Stimulated activated CD4-positive, alpha-beta T cell treated with anti-CD3 and anti-CD28 coated beads, TNF-alpha, amount 100 ng/mL, for 1 hour (primary cell): ENCODE measurements at places on chromosomes 13 and 19.

- no peak for DNase-seq
These were observed 788.2 kb downstream of the SLITRK5 start for GRCh38 chr13:88459331-88459730.

DNA sequence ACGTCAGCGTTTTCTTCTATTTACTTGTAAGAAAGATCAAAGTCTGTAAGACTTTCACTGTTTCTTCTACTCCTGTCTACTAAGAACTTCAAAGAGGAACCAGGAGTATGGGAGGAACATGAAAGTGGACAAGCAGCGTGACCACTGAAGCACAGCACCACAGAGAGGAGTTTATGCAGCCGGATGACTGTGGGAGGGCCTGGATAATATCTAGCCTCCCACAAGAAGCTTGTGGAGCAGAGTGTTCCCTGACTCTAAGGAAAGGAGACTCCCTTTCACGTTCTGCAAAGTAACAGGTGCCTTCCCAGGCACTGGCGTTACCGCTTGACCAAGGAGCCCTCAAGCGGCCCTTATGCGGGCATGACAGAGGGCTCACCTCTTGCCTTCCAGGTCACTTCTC is 83.6 kb upstream of the PDCD5 start:
- DNase-seq: no peak

DNA sequence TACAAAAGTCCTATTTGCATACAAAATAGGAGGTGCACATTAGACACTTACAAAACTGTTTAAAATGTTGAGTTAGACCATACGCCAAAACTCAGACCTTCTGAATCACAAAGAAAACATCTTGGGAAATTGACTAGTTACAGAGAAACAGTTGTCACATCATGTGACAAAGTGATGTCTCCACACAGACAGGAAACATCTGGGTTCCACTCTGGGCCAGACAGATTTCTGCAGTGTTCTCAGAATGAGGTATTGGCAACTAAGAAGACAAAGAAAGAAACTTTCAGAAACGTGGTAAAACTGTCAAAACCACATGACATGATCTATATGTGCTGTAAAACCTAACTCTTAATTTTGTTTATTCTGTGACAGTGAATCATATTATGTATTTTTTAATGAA is 6.7 kb downstream of the ZNF793 start:
- no peak for DNase-seq

GRCh38 chr19:15666883-15667282 is 6.0 kb upstream of the CYP4F12 start:
- no peak for DNase-seq

- DNase-seq: no peak
These were observed 80.7 kb upstream of the STK24 start for GRCh38 chr13:98657506-98658085.

- DNase-seq: no peak
These were observed 22.0 kb upstream of the UBAC2 start for GRCh38 chr13:99178636-99179035.

DNA sequence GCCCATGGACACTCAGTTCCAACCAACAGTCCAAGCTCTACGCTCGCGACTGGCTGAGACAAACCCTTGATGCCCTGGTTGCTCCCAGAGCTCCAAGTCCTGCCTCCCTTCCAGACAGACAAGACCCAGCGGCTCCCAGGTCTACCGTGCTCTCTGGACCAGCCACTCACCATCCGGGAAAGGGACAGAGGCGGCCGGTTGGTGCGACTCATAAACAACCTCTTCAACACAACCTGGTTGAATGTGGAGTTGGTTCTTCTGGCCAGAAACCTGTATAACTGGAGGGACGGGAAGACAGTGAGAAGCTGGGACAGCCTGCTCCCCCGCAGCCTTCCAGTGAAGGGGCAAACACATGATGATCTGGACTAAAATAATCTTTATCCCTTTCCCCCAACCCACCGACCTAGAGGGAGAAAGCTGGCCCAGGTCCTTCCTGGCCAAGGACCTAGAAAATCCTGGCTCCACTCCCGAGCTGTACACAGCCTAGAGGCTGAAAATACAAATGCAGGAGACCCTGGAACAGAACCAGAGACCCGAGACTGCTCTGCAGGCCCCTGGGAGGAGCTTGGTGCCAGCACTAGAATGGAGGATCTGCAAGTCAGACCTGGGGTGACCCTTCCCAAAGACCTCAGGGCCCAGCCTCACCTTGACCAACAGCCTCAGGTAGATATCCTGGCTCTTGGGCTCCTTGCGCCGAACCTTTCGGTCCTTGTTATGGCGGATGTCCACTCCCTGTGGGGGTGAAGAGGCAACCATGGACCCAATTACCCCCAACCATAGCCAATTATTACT is 1.6 kb downstream of the RPL18 start:
- DNase-seq: no peak

DNA sequence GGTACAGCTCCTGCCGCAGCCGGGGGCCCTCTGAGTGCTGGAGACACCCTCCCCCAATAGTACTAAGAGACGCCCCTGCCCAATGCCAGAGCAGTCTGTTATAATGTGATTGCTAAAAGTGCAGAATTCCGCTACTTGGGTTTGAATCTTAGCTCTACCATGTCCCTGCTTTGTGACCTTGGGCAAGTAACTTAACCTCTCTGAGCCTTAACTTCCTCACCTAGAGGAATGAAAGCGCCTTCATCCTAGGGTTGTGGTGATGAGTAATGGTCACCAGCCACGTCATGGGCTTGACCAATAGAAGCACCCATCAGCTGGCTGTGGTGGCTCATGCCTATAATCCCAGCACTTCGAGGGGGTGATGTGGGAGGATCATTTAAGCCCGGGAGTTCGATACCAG is 6.5 kb downstream of the PLEKHG2 start:
- DNase-seq: no peak

- no peak for DNase-seq
These were observed 5.0 kb downstream of the CEP89 start for GRCh38 chr19:32966750-32967149.

GRCh38 chr13:42355092-42355485 is 83.1 kb downstream of the AKAP11 start:
- no peak for DNase-seq

GRCh38 chr13:28423010-28423409 is 71.9 kb downstream of the FLT1 start:
- no peak for DNase-seq

DNA sequence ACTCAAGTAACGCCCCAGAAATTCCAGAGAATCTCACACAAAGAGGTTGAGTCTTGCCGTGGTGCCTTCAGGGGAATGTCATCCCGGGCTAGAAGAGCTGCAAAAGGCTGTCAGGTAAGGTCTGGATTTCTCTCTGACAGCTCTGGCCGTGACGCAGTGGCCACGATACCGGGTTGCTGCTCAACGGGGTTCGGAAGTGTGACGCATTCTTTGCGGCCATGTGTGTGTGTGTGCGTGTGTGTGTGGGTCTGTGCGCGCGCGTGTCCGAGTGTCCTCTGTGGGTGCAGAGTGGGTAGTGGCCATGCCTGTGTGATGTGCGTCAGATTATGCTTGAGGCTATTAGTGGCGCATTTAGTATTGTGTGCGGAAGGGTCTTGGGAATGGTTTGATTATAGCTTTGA is 306 bp downstream of the ZNF540 start:
- peak; percentile 3 for DNase-seq

DNA sequence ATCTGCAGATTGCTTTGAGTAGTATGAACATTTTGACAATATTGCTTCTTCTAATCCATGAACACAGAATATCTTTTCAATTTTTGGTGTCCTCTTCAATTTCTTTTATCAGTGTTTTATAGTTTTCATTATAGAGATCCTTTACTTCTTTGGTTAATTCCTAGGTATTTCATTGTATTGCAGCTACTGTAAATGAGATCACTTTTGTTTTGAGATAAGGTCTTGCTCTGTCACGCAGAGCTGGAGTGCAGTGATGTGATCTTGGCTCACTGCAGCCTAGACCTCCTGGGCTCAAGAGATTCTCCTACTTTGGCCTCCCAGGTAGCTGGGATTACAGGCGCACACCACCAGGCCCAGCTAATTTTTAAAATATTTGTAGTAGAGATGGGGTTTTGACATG is 9.8 kb downstream of the CYP2A7 start:
- no peak for DNase-seq

GRCh38 chr19:49390131-49390928 is 2.3 kb downstream of the KASH5 start:
- DNase-seq: no peak

DNA sequence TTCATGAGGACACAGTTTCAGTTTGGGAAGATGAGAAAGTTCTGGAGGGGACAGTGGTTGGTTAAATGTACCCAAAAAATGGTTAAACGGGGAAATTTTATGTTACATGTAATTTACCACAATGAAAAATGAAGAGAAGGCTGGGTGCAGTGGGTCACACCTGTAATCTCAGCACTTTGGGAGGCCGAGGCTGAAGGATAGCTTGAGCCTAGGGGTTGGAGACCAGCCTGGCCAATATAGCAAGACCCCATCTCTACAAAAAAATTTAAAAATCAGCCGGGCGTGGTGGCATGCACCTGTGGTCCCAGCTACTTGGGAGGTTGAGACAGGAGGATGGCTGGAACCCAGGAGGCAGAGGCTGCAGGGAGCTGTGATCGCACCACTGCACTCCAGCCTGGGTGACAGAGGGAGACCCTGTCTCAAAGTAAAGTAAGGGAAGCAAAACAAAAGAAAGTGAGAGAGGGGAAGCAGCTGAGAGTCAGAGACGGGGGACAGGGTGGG is 17.2 kb downstream of the GNG7 start:
- no peak for DNase-seq

GRCh38 chr13:28609926-28610325 is 49.0 kb upstream of the POMP start:
- DNase-seq: no peak

GRCh38 chr13:25778365-25778764 is 273.5 kb downstream of the SHISA2 start:
- no peak for DNase-seq

- DNase-seq: no peak
These were observed 9.9 kb upstream of the SERPINE3 start for GRCh38 chr13:51329606-51330005.

GRCh38 chr13:89899302-89900103 is 1448.0 kb upstream of the MIR17HG start:
- DNase-seq: no peak

GRCh38 chr19:17327068-17327653 is 7.5 kb downstream of the ANO8 start:
- no peak for DNase-seq

- no peak for DNase-seq
These were observed 1.8 kb downstream of the CDX2 start for GRCh38 chr13:27967203-27967735.

DNA sequence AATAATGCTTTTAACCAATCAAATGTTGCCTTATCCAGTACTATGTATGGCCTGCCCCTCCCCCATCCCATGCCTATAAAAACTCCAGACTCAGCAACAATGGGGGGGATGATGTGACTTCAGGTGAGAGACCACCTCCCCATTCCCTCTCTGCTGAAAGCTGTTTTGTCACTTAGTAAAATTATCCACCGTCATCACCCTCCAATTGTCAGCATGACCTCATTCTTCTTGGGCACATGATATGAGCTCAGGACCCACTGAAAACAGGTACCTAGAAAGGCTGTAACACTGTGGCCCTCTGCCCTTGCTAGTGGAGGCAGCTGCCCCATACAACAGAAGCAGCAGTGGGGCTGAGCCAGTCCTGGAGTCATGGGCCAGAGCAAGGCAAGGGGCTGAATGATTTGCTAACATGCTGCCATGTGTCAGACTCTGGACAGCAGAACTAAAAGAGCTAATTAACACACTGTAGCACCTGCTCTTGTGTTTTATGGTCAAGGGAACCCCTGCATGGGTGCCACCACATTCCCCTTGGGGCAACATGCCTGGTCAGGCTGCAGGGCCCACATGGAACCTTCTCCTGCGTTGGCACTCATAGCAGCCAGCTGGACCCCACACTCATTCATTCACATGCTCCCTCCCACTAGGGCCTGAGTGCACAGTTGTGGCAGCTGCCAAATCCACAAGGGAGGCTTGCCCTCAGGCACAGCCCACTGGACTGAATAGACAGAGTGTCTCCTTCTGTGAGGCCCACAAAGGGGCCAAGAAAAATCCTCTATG is 722.2 kb upstream of the PCDH20 start:
- no peak for DNase-seq

- DNase-seq: no peak
These were observed 7.6 kb upstream of the HMG20B start for GRCh38 chr19:3565139-3565538.

GRCh38 chr19:33085570-33086128 is 4.7 kb downstream of the GPATCH1 start:
- DNase-seq: no peak

- no peak for DNase-seq
These were observed 156.3 kb downstream of the NDFIP2 start for GRCh38 chr13:79637133-79637763.

DNA sequence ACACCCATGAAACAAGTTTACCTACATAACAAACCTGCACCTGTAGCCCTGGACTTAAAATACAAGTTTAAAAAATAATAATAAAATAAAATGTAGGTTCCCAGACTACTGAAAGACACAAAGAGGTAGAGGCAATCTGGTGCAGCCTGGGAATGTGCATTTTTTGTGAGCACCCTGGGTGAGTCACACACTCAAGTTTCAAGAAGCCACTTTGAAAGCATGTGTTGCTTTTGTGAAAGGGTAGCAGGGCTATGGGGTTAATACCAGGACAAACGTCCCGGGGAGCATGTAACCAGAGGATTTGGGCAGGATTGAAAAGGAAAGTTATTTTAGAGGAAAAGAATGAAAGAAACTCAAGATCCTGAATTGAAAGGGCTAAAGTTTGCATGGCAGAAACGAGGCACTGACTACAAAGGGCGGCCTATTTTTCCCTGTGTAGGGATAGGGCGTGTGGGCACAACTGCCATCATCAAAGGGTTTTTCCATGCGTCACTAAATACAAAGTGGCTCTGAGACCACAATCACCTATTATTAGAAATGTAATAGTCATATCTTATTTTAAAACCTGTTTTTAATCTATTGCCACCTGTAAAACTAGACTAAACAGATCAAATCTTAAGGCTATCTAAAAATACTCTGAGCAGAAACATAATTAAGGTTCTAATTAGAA is 314.9 kb downstream of the COG6 start:
- DNase-seq: no peak

DNA sequence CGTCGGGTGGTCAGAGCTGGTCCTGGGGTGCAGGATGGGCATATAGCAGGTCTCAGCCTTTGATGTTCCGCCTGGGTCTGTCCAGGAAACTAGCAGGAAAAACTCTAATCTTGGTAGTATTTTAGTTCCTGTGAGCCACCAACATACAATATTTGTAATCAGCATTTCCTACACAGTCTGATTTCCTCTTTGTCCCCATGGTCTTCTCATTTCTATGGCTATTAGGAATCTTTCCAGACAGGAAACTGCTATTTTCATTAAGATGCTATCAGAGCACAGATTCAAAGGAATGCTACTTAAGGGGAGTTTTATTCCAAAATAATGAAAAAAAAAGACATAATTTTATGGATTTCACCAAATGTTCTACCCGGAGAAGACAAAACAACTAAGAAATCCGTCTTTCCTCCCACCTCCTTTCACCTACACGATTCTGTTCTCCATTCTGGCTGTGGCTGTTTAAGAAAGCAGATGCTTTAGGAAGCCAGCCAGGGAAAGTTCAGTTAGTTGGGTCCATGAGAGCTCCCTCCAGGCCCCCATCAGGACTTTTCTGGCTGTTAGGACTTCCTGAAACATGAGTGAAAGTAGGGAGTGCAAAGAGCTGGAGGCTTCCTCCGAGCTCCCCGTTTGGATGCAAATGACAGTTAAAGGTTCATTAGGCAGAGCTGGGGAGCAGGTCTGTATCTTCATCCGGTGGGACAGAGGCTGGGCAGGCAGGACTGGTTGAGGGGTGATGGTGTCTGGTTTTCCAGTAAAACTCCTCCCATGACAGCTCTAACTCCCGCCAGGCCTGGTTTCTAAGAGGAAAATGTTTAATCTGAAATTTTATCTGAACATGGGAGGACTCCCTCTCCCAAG is 36.3 kb downstream of the SHISA2 start:
- DNase-seq: no peak
